Right atrium auricular region (tissue), 2 donors: ENCODE measurements at places on chromosomes 7 and 10.

- DNase-seq: no peak
Observed at GRCh38 chr7:104986628-104987259, 27.3 kb upstream of the KMT2E start.

GRCh38 chr10:132193907-132194552 lies 7.3 kb downstream of the DPYSL4 start:
- DNase-seq: no peak

- no peak for DNase-seq
Observed at GRCh38 chr7:143375298-143376034, 5.7 kb upstream of the ZYX start.

DNA sequence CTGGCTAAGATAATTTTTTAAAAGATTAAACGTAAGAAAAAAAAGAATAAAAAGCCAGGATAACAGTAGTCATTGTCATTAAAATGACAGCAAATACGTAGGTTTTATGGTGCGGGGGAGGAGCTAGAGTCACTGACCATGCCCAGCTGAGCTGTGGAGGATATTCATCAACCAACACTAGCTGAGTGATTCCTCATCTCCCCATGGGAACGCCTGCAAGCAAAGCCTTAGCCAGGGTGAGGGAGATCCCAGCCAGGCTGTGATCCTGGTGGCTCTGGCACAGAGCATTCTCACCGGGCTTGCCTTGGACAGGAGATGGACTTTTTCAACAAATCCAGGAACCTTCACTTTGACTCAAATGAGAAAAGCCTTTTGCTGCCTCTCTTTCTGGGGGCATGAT lies 94.2 kb downstream of the HIP1 start:
- no peak for DNase-seq

- DNase-seq: no peak
Observed at GRCh38 chr10:128573281-128573845, 447.1 kb upstream of the MKI67 start.
